ENCODE measurements at places on chromosomes 2 and 18.

DNA sequence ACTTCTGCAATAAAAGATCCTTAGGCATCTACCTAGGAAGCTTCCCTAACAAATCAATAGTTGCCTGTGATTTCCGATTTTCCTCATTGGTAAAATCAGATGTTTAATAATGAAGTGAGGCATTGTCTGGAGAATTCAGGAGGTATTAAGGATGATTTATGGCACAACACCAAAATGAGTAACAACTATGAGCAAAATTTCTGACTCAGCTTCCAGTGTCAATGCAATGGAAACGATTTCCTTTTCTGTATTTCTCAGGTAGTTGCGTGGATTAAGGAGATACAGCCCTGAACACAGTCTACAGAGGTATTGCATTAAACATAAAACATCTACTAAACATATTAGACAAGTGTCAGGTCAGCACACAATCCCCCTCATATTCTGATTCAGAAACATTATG lies 99.5 kb downstream of the EPB41L3 start:
- DNase-seq = no peak

- DNase-seq = no peak
Observed at GRCh38 chr2:56199492-56199891, 15.7 kb downstream of the CCDC85A start.

DNA sequence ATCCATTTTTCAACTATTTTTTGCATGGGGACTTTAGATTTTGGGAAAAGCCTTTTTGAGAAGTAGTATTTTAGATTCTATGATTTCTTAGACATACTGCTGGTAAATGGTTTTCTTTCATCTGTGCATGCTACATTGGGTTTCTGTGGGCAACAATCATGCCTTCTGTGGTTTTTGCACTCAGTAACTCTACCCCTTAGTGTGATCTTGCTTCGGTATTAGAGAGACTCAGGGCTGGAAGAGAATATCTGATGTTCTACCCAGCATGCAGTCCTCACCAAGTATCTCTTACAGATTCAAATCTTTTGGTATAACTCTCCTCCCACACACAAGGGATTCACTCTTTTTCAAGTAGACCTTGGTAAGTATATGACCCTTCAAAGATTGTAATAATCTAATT lies 183.0 kb downstream of the PMAIP1 start:
- DNase-seq = no peak

GRCh38 chr18:65737471-65737955 lies 13.3 kb upstream of the CDH7 start:
- DNase-seq = no peak

DNA sequence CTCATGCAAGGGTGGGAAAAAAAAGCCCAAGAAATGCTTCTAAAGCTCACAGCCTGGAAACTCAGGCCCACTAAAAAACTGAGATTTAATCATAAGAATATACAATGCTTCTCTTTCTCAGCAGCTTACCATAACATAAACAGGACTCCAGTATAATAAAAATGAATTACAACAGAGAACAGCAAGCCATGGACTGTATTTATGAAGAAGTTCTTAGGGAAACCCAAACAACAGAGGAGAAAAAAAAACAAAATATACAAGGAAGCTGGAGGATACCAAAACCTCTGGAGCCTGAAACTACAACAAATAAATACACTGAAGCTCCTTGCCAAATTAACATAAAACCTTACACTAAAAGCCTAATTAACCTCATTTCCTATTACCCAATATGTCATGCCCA lies 187.8 kb downstream of the RDH14 start:
- DNase-seq = no peak

DNA sequence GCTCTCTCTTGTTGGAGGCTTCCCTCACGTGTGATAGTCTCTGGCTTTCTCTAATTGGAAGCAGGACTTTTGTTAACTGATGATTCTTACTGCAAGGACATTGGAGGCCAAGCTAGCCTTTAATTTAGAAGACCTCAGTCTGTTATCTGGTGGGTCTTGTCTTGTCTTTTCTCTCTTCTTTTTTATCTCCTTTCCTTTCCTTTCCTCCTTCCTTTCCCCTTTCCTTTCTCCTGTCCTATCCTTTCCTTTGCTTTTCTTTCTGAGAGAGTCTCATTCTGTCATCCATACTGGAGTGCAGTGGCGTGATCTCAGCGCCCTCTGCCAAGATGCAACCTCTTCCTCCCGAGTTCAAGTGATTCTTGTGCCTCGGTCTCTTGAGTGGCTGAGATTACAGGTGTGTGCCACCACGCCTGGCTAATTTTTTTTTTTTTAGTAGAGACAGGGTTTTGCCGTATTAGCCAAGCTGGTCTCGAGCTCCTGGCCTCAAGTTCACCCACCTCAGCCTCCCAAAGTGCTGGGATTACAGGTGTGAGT lies 18.1 kb downstream of the CCNYL1 start:
- no peak for DNase-seq

- no peak for DNase-seq
Observed at GRCh38 chr2:233407771-233408181, 53.5 kb downstream of the DGKD start.

GRCh38 chr2:215020283-215020682 lies 118.1 kb downstream of the ABCA12 start:
- no peak for DNase-seq

DNA sequence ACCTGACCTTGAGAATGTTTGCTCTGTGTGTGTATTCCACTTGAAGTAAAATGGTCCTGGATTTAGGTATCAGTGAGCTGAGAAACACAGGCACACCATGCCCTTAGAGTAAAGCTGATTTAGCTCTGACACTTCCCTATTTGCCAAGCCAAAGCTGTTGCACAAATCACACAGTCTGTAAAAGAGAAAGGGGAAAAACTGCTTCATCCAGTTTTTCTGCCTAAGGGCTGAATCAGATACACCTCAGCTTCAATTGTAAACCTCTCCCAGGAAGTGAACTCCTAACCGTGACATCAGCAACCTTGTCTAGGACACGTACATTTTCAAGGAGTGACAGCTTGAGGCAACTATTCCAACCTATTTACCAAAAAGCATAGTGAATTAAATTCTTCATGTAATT lies 150.4 kb downstream of the NR4A2 start:
- DNase-seq = no peak

DNA sequence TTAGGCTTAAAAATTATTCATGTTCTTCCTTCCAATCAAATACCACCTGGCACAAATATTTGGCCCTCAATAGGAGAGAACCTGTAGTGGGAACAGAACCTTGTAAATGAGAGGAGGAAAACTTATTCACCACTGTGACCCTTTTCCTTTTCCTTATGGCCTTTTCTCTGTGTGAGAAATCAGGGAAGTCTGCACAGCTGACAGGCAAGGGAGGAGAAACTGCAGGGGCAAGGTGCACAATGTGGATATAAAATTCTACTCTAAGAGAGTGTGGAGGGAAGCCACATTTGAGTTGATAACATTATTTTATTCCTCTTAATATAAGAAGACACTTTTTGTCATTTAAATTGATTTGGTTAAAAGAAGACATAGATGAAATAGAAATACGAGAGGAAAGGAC lies 1247.0 kb upstream of the CHAC2 start:
- no peak for DNase-seq

DNA sequence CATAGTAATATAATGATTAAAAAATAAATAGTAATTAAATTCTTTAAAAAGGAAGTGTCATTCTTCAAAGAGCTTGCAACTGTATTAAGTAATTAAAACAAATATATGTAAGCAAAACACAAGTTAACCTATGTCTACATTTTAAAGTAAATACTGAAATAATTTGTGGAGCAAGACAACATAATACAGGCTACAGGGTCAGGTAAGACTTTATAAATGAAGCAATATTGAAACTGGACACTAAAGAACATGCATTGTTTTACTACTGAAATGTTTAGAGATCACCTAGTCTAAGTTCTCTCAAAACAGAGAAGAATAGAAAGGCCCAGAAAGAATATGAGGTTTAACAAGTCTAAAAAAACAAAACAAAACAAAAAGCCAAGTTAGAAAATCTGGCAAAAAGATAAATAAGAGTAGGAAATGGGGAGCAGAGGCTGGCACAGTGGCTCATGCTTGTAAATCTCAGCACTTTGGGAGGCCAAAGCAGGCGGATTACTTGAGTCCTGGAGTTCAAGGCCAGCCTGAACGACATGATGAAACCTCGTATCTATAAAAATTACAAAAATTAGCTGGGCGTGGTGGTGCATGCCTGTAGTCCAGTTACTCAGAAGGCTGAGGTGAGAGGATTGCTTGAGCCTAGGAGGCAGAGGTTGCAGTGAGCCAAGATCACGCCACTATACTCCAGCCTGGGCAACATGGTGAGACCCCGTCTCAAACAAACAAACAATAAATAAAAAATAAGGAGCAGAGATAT lies 34.4 kb downstream of the VPS54 start:
- no peak for DNase-seq

GRCh38 chr2:70161069-70161534 lies 29.7 kb downstream of the C2orf42 start:
- no peak for DNase-seq

DNA sequence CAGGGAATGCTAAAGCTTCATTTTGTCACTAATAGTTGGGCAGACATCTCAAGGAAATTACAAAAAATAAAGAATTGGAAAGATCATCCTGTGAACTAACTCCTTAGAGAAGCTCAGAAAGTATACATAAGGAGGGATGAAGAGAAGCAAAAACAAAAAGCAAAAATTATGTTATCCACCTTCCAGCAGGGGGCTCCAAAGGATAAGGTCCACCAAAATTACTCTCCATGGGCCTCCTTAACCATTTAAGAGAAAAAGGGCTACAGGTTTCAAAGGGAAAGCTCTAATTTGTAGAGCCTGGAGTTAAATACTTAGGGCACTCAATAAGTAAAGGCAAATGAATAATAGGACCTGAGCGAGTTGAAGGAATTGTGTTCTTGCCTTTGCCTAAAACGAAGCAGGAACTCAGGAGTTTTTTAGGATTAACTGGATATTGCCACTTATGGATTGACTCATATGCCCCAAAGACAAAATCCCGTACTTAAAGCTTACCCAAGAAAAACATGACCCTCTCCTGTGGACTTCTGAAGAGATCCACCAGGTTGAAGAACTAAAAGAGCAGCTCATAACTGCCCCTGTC lies 1167.9 kb downstream of the DSC3 start:
- peak; percentile 10 for DNase-seq

GRCh38 chr2:38968021-38968420 lies 78.3 kb downstream of the ARHGEF33 start:
- no peak for DNase-seq

GRCh38 chr2:46188041-46188716 lies 109.0 kb upstream of the EPAS1 start:
- DNase-seq = no peak

GRCh38 chr2:145032791-145033190 lies 512.9 kb upstream of the ZEB2 start:
- DNase-seq = no peak

DNA sequence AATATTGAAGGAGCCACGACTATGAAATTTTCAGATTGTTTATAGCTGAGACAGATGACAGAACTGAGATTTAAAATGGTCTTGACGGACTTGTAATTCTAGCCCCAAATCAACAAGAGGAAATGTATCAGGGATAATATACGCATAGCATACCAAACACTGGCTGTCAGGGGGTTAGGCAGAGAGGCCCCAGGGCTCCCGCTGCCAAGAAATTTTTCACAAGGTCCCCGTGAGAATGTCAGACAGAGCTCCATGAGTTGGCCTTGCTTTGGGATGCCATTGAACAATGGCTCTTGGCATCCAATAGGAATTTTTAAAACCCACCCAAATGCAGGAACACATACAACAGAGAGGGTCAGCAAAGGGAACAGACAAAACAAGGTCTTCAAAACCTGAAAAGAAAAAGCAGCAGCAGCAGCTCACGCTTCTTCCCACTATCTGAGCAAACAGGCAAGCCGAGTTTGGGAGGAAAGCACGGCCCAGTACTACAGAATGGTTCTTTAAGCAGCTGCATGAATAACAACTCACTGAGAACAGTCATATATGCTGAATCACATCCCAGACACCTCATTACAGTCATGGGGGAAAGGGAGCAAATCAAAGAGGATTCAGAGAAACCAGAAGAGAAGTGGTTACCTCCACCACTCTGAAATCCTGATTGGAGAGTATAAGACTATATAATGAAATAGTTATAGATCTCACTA lies 445.6 kb downstream of the RND3 start:
- no peak for DNase-seq

- no peak for DNase-seq
Observed at GRCh38 chr2:29042561-29043075, 31.7 kb downstream of the PCARE start.

- no peak for DNase-seq
Observed at GRCh38 chr18:8895987-8896619, 190.7 kb downstream of the MTCL1 start.

GRCh38 chr18:58308463-58308862 lies 264.4 kb downstream of the NEDD4L start:
- DNase-seq = no peak
